ENCODE measurements at places on chromosomes 1 and 21.

DNA sequence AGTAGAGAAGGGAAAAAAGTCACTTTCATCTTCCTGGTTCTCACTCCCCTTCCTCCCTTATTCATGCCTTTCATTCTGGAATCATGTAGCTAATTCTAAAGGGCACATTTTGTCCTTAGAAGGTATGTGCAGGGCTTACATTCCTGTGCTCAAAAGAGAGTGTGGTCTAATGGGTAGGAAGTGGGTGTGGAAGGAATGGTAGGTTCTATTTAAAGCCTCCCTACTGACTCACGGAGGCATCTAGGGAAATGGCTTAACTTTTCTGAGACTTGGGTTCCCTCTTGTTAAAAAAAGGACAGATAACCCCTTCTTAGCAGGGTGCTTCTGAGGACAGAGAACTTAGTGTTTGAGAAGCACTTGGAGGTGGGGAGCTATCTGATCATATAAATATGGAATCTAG lies 249.3 kb upstream of the DUSP10 start:
- DNase-seq: no peak

DNA sequence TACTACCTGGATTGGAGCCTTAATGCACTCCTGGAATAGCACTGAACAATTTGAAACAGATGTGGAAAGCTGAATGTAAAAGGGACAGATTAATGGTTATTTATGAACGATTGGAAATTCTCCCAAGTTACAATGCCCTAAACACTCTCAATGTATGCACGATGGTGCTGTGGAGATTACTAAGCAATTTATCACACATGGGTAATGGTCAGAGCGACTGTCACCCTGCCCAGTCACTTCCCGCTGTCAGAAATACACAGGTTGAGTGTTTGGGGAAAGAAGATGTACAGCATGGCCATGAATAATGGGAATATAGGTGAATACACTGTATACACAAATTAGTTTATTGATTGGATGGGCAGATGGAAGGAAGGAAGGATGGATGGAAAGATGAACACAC lies 342.4 kb downstream of the VAV3 start:
- DNase-seq: no peak

- no peak for DNase-seq
These were observed 134.0 kb upstream of the ETS2 start for GRCh38 chr21:38671773-38672172.

DNA sequence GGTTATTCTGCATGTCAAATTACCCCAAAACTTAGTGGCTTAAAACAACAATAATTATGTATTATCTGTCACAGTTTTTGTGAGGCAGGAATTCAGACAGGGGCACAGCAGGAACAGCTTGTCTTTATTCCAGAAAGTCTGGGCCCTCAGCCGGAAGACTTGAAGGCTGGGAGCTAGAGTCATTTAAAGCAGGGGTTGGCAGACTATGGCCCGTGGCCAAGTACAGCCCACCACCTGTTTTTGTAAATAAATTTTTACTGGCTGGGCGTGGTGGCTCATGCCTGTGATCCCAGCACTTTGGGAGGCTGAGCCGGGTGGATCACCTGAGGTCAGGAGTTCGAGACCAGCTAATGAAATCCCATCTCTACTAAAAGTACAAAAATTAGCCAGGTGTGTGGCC lies 39.6 kb upstream of the KDM4A start:
- no peak for DNase-seq

GRCh38 chr1:98398092-98398491 lies 263.4 kb upstream of the SNX7 start:
- no peak for DNase-seq

- DNase-seq: no peak
These were observed 57.3 kb downstream of the LAMC2 start for GRCh38 chr1:183243161-183244050.

DNA sequence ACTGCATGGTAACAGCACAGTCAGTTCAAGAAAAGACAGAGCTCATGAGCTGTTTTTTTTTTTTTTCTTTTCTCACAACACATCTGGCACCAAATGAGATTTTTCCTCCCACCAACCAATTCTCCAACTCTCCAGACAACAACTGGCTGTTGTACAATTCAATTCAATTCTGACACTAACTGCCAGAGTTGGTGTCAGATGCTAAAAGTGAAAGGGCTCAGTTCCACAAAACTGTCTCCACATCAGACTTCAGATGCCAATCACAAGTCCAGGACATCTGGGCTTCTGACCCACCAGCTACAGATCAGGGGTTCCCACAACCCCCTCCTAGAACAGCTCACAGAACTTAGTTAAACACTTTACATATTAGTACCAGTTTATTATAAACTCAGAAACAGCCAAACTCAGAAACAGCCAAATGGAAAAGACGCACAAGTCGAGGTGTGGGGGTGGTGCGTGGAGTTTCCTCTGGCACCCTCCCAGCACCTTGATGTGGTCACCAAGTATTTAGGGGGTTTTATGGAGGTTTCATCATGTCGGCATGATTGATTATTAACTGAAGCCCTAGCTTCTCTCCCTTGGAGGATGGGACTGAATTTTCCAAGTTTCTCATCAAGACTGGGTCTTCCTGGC lies 39.2 kb upstream of the LRRC8D start:
- DNase-seq: no peak

- no peak for DNase-seq
These were observed 47.0 kb downstream of the SERINC2 start for GRCh38 chr1:31460027-31460426.

DNA sequence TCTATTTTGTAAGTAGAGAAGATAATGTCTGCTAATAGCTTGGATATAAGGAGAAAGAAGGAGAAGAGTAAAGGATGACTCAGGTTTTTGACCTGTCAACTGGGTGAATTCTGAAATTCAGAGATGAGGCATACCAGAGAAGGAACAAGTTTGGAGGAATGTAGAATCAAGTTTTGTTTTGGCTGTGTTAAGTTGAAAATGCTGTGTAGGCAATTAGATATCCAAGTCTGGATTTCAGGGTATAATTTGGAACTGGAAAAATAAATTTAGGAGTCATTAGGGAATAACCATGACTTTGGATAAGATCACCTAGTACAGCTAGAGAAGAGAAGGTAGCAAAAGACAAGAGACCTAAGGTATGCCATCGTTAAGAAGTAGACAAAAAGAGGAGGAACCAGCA lies 22.4 kb upstream of the GNG4 start:
- DNase-seq: no peak

- no peak for DNase-seq
These were observed 188.1 kb upstream of the KIAA0040 start for GRCh38 chr1:175380521-175381300.

GRCh38 chr1:65698590-65698989 lies 94.1 kb upstream of the PDE4B start:
- DNase-seq: no peak

- no peak for DNase-seq
These were observed 11.7 kb upstream of the SYNC start for GRCh38 chr1:32714277-32714676.

- DNase-seq: peak; percentile 43
These were observed 28.8 kb upstream of the SLC19A1 start for GRCh38 chr21:45570826-45571601.

GRCh38 chr1:37257646-37258045 lies 216.7 kb upstream of the ZC3H12A start:
- no peak for DNase-seq

GRCh38 chr1:31753707-31754349 lies 10.3 kb downstream of the ADGRB2 start:
- DNase-seq: peak; percentile 77

DNA sequence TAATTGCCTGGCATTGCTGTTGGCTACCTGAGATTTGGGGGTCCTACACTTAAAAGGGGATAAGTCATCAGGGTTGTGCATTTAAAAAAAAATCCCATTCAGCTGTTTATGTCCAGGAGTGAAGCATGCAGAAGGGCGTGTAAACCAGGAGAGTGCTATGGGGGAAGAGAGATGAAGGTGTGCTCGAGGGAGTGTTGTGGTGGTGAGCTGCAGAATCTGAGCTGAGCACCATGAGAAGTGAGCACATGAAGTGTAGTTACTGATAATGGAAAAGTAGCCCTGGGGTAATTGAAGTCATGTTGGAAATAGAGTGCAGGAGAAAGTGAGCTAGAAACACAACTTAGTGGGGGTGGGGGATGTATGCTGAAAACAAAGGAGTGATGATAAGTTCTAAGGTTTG lies 705 bp downstream of the FCRL1 start:
- no peak for DNase-seq

- DNase-seq: no peak
These were observed 99.4 kb upstream of the SPATA6 start for GRCh38 chr1:48571303-48571987.

GRCh38 chr1:41878911-41879310 lies 39.8 kb downstream of the HIVEP3 start:
- DNase-seq: no peak

- no peak for DNase-seq
These were observed 2.0 kb downstream of the PLXNA2 start for GRCh38 chr1:208242146-208242545.

GRCh38 chr1:35499652-35500176 lies 57.5 kb downstream of the KIAA0319L start:
- no peak for DNase-seq

- no peak for DNase-seq
These were observed 27.3 kb downstream of the MAN1C1 start for GRCh38 chr1:25643929-25644328.

DNA sequence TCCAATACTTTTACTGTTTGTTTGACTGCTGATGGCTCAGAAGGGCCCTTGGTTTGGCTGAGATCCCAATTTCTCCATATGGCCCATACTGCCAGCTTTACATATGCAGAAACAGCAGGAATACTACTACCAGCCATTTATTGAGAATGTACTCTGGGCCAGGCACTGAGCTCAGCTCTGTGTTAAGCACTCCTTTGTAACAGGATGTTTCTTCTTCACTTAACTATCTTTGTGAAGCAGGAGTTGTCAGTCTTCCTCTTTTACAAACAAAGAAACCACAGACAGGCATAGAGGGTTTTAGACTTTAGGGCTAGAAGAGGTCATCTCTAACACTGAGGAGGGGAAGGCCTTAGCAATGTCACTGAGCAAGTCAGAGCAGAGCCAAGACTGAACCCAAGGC lies 8.3 kb downstream of the HMGCL start:
- DNase-seq: no peak

DNA sequence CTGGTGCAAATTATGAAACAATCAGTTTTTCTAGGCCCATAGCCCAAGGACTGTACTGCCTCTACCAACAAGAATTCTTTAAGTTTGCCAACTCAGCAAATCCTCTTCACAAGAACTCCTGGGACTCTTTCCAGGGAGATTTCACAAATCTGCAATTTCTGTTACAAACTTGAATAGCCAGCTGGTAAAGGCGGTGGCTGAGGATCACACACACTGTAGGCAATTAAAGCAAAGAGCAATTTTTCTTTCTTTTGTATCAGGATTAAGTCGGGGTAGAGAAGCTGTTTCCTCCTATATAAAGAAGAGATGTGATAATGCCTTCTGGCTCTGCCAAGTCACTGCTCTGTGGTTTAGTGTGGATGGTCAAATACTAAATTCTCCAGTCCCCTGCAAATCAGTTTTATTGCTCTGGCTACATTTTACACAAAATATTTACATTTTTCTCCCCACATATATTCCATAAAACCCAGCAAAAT lies 1.7 kb downstream of the ALDH9A1 start:
- DNase-seq: no peak

GRCh38 chr1:210709701-210710100 lies 381.0 kb downstream of the HHAT start:
- no peak for DNase-seq

- DNase-seq: no peak
These were observed 216.3 kb downstream of the COL11A1 start for GRCh38 chr1:102891868-102892625.

DNA sequence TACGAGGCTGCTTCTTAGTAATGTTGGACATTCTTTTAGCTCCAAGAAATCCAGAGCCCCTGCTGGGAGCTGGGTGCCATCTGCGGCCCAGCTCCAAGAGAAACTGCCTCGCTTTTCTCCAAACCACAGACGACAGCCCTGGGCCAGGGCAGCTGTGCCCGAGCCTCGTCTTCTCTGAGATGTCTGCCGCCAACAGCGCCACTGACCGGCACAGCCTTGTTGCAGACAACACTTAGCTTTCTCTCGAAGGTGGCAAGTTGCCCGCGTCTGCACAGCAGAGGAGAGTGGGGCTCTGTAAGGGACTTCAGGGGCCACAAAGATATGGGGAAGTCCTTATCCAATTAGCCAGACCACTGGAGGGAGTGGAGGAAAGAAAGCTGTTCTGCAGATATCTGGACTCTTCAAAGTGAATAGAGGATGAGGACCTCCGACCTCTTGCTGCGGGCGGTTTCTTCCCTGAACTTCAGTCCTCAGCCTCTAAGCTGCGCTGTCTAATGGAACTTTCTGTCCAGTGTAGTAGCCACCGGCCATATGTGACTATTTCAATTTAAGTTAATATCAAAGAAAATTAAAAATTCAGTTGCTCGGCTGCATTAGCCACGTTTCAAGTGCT lies 63.9 kb upstream of the DISP3 start:
- DNase-seq: no peak

GRCh38 chr1:151606384-151606783 lies 5.5 kb upstream of the SNX27 start:
- DNase-seq: no peak

GRCh38 chr1:55280731-55281130 lies 65.6 kb upstream of the USP24 start:
- no peak for DNase-seq

- no peak for DNase-seq
These were observed 129.5 kb upstream of the DSCAM start for GRCh38 chr21:40976198-40977109.

- DNase-seq: no peak
These were observed 6.7 kb upstream of the CAMK2N1 start for GRCh38 chr1:20492751-20493150.

- DNase-seq: no peak
These were observed 4.2 kb upstream of the GNL2 start for GRCh38 chr1:37599940-37600339.

Measured in ureter (tissue), 1 donor.